Caki2 (cell line): ENCODE measurements at places on chromosomes 2 and 18. TPM values are rescaled to one million over a fixed set of nuclear protein-coding genes. Genes with fewer than 3 reads are reported as not detected.
A peak's percentile ranks its signal among the peaks of the same experiment; 100 is the strongest.

DNA sequence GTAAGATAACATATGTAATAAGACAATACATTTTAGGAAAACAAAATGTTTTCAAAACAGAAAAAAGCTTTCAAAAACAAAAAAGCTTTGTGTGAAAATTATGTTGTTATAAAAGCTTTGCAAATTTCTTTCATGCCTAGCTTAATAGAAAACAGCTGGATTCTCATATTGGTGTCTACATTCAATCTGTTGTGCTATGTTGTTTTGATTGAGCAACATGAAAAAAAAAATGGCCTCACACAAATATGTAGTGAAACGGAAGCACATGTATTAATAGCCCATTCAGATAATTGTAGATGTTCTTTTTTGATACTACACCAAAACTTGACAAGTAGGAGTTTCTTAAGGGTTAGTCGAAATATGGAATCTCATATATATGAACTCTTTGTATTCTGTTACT, 197.5 kb downstream of the ZEB2 start:
- DNase-seq: no peak

GRCh38 chr2:204753841-204754240, 208.6 kb downstream of the PARD3B start:
- no peak for DNase-seq

DNA sequence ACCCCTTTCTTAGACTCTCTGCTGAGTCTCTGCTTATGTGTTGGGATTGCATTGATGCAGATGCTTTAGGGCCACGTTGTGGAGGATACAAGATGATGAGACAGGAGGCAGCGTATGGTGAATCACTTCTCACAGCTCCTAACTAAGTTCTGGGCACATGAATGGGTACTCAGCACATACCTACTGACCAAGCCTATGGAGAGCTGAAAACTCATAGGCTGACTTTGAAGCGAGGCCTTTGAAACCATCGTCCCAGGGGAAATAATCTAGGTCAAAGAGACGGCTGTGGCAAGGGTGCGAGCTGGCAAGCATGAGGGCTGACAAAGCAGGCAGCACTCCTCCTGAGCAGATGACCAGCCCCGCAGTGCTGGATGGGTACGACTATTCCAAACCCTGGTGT, 180.2 kb upstream of the TNP1 start:
- DNase-seq: no peak

GRCh38 chr2:70301344-70302194, at the start of gene FAM136A:
FAM136A (minus strand) TSS chr2:70302067; CDS start chr2:70302011, 56 bp downstream.
- DNase-seq: peak; percentile 80

DNA sequence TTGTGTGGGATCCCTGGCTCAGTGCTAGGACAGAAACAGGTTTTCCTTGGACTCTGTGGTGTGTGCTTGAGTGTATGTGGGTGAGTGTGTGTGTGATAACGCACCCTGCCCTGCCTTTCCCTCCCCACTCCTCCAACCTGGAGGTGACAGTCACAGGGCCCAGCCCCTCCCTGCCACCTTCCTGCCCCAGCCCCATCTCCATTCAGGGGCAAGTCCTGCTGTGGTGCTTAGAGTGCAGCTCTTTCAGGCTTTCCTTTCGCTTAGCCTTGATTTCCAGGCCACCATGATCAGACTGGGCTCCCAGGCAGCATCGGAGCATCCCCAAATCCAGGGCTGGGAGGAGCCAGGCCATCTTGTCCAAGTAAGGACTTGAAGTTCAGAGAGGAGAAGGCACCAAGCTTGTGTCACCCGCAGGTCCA, 185.2 kb downstream of the ZFP36L2 start:
- DNase-seq: no peak

DNA sequence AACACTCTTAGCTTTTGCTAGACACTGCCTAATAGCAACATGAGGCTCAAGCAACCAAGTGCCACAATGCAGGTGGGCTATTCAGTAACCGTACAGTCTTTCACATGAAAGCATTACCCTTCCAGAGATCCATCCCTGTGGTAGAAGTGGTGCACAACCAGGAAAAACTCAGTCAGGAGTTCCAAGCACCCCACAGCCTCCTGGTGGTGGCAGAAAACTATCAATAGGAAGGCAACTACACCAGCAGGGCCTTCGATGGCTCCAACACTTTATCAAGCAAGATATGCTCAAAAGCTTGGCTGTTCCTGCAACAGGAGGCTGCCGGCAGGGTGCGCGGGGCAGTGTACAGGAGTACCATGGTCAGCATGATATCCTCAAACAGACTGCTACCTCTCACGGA, 176.1 kb upstream of the DLGAP1 start:
- DNase-seq: no peak

DNA sequence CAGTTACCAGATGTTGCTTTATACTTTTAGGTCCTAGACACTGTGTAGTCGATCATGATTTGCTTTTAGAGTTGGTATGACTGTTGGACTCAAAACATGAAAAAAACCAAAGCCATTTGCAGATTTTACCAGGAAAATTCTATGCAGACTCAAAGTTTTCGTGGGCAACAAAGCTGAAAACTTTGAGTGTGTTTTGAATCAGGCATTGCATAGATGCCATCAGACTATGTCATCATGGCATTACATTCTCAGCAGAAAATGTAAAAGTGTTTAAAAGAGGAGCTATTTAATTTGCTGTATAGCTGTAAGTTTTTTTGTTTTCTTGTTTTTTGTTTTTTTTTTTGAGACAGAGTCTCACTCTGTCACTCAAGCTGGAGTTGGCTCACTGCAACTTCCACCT, 43.5 kb upstream of the ELAC1 start:
- DNase-seq: no peak

DNA sequence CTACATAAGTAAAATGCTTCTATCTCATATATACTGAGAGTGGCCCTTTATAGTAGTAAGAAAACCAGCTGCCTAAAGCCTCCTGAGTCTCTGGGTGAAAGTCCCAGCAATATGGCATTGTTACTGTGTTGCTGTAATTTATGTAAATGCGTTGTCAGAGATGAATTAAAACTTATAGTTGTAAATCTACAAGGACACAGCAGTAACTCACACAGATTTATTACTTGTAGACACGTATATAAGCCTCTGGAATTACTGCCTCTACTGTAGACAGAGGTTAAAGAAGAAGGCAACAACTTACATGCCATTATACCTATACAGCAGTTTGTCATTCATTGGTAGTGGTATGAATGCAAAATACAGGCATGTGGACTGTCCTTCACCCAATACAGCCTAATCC, 169.1 kb upstream of the BOD1L2 start:
- no peak for DNase-seq

DNA sequence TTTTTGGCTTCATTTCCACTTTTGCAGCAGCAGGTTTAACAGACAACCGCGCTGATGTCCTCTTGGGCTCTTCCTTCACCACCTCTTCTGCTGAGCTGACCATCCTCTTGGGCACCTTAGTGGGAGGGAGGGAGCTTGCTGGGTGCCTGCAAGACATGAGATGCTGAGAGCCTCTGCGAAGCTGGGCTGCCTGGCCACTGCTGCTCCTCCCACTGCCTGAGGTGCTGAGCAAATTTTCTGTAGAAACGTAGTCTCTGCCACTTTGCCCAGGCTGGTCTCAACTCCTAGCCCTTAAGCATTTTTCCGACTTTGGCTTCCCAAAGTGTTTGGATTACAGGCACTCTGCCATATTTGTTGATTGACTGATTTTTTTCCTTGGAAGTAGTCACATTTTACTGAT, 422.2 kb upstream of the MC4R start:
- DNase-seq: no peak

DNA sequence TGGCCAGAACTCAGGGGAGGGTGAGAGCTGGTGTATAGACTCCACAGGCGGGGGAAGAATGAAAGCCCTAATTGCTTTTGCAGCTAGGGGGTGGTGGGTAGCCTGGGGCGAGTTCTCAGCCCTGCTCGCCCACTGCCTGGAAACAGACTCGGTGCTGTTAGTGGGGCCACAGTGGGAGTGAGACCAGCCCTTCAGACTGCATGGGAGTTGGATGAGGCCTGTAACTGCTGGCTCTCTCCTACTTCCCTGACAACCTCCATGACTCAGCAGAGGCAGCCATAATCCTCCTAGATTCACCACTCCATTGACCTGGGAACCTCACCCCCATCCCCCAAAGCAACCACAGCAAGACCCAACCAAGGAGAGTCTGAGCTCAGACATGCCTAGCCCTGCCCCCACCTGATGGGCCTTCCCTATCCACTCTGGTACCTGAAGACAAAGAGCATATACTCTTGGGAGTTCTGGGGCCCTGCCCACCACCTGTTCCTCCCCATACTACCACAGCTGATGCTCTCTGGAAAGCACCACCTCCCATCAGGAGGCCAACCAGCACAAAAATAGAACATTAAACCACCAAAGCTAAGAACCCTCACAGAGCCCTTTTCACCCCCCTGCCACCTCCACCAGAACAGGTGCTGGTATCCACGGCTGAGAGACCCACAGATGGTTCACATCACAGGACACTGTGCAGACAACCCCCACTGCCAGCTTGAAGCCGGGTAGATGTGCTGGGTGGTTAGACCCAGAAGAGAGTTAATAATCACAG, 226.3 kb downstream of the EIPR1 start:
- DNase-seq: no peak

DNA sequence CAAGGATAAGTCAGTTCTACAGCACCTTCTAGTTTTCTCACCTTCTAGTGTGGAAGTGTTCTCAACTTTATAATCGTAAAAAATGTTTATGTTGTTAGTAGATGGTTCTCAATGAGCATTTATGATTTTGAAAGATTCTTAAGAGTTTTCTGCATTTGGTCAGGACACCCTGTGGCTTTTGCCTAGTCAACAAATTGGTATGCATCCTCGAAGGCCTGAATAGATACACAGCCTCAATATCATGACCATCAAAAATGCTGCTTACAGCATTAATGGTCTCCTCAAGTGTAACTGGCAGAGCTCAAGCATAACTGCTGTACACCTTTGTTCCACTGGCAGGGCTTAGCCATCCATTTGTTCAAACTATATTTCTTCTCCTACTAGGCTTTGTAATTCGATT, 96.7 kb downstream of the CRACDL start:
- no peak for DNase-seq

GRCh38 chr2:18106841-18107240, 228.4 kb downstream of the KCNS3 start:
- no peak for DNase-seq

DNA sequence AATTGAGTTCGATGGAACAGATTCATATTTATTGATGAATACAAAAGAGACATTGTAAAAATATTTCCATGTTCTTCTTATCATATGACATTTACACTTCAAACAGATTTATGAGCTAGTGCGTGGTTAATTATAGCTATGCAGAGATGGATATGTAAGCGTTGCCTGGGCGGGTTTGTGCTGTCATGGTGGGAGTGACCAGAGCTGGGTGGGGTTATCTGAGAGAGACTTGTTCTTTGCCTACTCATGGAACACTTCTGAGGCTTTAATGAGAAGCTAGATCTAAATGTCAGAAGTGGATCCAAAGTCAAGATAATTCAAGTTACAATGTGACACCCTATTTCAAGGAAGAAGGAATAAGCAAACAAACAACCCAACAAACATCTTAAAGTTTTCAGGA, 162.3 kb upstream of the ZEB2 start:
- DNase-seq: no peak

GRCh38 chr18:55272510-55273243, 313.4 kb upstream of the CCDC68 start:
- no peak for DNase-seq

- DNase-seq: peak; percentile 93
Measured at GRCh38 chr18:48942554-48943261, 8.1 kb downstream of the SMAD7 start.

DNA sequence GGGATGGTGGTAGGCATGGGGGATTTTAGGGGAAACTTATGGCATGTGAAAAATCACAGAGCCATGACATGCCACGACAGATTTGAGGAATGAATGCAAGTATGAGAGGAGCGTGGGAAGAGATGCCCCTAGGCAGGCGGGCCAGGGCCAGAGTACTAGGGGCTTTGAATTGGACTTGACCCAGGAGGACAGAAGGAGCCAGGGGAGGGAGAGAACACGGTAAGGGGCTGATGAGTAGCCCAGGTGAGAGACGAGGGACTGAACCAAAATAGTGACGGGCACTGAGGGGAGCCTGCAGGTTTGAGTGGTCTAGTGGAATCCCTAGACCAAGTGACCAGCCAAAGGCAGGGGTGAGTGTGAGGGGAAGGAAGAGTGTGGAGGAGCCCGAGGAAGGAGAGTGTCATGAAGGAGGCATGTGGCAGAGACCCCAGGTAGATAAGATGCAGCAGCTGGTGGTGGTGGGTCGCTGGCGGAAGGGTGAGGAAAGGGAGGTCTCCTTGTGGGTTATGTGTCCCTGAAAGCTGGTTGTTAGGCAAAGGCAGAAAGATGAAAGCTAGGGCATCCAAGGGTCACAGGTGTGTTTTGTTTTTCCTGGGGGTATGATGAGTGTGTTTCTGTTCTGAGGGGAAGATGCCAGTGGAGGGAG, 48.7 kb downstream of the ZBTB7C start:
- no peak for DNase-seq

- no peak for DNase-seq
Measured at GRCh38 chr2:161842736-161843433, 218.7 kb downstream of the SLC4A10 start.

DNA sequence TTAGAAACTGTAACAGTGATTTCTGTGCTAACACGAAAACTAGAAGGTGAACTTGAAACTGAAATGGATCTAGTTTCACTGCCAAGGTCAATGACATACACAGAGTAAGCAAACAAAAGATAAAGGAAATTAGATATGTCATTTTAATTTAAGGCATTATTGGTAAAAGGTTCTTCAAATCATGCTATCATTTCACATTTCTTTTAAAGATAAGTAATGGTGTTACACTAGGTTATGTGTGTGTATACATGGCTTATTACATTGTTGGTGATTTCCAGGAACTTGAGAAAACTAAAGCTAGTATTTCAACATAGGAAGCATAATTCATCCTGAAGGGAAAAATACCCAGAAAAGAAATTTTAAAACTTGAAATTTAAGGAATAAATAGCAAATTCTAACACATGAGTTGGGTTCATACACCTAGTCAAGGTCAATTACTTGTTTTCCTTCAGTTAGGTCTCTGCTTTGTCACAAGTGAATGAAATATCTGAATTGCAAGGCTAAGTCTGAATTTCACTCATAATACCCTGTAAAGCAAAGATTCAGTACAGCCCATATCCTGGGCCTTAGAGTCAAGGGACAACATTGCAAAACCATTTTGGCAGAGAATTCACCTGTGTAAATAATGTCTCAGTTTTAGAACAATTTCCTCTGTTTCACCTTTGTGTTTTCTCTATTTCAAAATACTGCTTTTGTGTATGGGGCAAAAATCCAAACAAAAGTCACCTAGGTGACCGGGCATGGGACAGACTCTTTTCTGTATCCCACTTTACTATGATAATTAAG, 141.6 kb downstream of the SRBD1 start:
- DNase-seq: no peak

DNA sequence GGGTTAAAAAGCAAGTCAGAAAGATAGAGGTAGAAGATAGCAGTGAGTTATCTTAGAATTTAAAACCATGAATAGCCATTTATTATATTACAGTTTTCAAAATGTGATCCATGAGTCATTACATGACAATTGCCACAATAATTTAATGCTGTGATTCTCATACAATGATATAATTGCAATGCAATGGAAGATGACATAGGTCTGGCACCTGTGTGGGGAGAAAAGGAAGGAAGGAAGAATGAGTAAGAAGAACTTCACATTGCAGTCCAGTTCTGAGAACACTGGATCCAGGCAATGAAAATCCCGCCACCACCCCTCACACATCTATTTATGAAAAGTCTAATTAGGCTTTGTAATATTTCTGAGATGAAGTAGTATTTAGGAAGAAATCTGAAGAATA, 738.1 kb upstream of the LINC00305 start:
- no peak for DNase-seq

- DNase-seq: no peak
Measured at GRCh38 chr2:239663364-239663924, 262.6 kb upstream of the HDAC4 start.

TMEM37 gene
- total RNA-seq: 0.10 and 3.5 TPM in 2 replicates

SP100 gene
- 38.5 and 46.4 TPM in 2 replicates for total RNA-seq

IL1RL1 gene
- total RNA-seq: not detected in 2 replicates

GREB1L gene
- 0.72 and 2.0 TPM in 2 replicates for total RNA-seq

ITPRIPL1 gene
- not detected in 2 replicates for total RNA-seq

KCNJ13 gene
- not detected in 2 replicates for total RNA-seq
